Activated naive CD4-positive, alpha-beta T cell treated with anti-CD3 and anti-CD28 coated beads for 36 hours (primary cell): ENCODE measurements at places on chromosomes 1 and 21. TPM values are rescaled to one million over a fixed set of nuclear protein-coding genes. Genes with fewer than 3 reads are reported as not detected.

DNA sequence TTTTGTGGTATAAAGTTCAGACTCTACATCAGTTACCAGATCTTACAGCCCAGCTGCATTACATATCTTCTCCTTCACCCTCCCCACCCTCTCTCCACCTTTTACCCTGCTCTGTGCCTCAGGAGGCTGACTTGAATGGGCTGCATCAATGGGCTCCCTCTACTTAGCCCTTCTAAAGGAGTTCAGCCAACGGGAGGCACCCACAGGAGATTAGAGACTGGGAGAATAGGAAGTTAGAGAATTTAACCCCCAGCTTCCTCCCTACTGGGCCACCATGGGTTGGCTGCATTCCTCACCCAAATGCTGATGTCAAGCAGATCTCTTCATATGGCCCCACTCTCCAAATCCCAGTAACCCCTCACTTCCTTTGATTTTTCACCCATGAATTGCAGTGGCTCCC is 17.1 kb upstream of the DUSP23 start:
- no peak for DNase-seq

DNA sequence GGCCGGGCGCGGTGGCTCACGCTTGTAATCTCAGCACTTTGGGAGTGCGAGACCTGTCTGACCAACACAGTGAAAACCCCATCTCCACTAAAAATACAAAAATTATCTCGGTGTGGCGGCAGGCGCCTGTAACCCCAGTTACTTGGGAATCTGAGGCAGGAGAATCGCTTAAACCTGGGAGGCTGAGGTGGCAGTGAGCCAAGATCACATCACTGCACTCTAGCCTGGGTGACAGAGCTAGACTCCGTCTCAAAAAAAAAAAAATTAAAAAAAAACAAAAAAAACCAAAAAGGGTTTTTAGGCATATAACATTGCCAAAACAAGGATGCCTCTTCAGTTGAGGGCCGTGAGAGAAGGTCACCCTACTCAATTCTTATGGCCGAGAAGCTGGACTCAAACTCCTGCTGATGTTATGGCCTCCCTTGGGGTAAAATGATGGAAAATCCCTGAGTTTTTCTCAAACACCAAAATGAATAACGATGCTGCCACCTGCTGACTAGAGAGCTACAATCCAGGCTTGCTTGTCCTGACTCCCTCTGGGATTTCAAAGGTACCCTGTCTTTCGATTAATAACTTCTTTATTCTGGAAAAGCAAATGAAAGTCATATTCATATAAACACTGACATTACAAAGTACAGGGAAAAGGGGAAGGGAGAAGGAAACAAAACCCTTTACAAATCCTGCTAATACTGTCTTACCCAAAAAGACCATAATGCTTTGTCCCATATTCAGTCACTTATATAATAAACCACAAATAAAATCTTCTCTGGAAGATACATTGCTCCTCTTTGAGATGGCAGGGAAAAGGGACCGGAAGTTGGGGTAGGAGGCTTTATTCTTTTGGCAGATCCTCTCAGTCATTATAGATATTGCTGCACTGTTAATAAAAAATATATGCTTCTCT is 10.7 kb downstream of the RAB42 start:
- peak; percentile 69 for DNase-seq

DNA sequence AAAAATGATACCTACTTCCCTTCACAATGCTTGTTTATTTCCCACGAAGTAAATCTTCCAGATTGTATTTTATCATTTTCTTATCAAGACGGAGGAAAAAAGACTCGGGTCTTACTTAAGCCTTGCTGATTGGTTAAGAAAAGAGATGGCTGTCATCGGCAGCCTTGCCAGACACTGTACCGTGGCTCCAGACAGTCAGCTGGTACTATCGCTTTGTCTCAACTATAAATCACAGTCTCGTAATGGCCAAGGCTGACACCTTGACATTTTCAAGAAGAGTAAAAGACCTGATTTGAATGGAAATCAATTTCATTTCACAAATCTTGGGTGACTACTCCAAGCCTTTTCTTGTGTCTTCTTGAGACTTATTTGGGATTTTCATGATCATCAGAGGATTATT is 868.0 kb downstream of the USP25 start:
- no peak for DNase-seq

DNA sequence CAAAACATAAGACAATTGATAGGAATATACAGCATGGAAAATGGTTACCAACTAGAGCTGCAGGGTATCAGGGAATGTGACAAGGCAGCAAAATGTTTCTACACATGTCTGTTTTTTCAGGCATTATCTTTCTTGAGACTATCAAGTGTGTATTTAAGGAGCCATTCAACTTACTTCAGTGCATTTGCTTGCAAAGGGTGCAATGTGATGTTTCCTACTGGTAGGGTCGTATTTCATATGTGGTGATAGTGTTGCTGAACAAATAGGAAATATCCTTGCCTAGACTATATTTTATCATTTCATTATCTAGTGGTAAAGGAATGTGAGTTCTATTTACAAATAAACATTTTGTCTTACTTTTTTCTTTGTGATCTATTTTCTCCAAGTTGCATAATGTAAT is 42.4 kb downstream of the PTPRC start:
- no peak for DNase-seq

DNA sequence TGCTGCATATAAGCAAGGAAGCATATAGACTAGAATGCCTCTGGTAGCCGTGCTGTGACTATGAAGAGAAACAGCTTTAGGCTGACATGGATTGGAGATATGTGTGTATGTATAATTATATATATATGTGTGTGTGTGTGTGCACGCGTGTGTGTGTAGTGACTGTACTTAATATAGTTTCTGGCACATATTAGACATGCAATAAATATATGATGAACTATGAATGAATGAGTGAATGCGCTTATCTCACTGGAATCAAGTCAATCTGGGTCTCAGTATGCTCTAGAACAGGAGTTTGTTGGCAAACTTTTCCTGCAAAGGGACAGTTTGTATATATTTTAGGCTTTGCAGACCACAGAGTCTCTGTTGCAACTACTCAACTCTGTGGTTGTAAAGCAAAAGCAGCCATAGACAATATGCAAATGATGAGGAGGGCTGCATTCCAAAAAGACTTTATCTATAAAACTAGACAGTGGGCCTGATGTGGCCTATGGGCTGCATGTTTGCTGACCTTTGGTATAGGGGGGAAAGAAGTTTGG is 482.9 kb upstream of the USP24 start:
- no peak for DNase-seq

GRCh38 chr1:178483251-178483957 is 13.4 kb downstream of the CLEC20A start:
- DNase-seq: no peak

Gene NUDT4B
- not detected for total RNA-seq

Gene TRIM63
- total RNA-seq: 0.40 TPM

DNA sequence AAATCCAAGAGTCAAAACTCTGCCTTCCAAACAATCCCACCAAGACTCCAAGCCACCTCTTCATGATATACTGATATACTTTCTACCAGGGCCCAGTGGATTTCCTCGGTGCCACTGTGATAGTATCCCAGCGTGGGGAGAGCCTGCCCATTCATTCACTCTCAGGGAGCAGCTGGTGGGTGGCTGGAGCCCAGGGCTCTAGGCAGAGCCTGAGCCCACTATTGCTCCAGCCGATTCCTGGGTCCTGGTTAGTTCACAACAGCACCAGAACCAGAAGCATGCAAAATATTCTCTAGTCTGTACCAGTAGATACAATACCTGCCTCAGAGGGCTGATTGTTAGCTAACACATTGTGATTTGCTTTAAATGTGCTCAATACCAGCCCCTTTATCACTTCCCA is 831 bp downstream of the CSRP1 start:
- DNase-seq: no peak

DNA sequence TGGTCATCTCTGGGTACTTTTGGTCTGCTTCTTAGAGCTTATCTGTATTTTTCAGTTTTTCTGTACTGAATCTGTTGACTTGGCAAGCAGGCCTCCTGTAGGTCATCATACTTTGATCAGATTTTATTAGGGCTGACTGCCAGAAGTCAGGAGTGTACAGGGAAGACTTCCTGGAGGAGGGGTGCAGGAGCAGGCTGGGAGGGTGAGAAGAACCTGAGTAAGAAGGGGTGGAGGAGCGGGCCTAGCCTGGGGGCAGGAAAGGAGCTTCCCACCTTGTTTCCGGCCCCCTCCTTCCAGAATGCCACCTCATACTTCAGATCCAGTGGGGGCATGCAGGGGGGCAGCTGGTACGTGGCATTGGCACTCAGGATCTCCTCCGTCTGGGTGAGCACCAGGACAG is 18.3 kb upstream of the IL22RA1 start:
- no peak for DNase-seq

GRCh38 chr1:19710825-19711611 is 46.3 kb downstream of the HTR6 start:
- peak; percentile 84 for DNase-seq

- no peak for DNase-seq
Measured at GRCh38 chr1:187270256-187270655, 441.5 kb downstream of the PLA2G4A start.

Gene RSPH1
- total RNA-seq: 0.22 TPM

GRCh38 chr1:103110701-103111100 is 2.4 kb upstream of the COL11A1 start:
- no peak for DNase-seq

Gene GBP7
- not detected for total RNA-seq

Gene MEGF6
- 5.8 TPM for total RNA-seq

GRCh38 chr1:170856455-170856854 is 78.9 kb upstream of the MROH9 start:
- DNase-seq: no peak

Gene PPM1J
- total RNA-seq: 1.0 TPM

Gene KCNK2
- not detected for total RNA-seq

- no peak for DNase-seq
Measured at GRCh38 chr1:98421085-98421435, 240.5 kb upstream of the SNX7 start.

- no peak for DNase-seq
Measured at GRCh38 chr1:30400507-30400906, 322.9 kb downstream of the MATN1 start.

DNA sequence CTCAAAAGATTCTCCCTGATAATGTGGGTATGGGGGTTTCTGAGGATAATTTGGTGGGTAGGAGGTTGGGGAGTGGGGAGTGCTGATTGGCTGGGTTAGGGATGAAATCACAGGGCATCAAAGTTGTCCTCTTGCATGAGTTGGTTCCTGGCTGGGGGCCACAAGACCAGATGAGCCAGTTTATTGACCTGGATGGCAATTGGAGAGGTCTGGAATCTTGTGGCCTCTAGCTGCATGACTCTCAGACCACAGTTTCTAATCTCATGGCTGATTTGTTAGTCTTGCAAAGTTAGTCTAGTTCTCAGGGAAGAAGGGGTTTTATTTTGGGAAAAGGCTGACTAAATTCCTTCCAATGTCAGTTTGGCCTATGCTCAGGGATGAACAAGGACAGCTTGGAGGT is 3.3 kb upstream of the GBP1 start:
- DNase-seq: no peak

Gene TTC22
- 8.6 TPM for total RNA-seq

GRCh38 chr1:32623775-32624174 is 26.6 kb downstream of the ZBTB8OS start:
- DNase-seq: peak; percentile 63

DNA sequence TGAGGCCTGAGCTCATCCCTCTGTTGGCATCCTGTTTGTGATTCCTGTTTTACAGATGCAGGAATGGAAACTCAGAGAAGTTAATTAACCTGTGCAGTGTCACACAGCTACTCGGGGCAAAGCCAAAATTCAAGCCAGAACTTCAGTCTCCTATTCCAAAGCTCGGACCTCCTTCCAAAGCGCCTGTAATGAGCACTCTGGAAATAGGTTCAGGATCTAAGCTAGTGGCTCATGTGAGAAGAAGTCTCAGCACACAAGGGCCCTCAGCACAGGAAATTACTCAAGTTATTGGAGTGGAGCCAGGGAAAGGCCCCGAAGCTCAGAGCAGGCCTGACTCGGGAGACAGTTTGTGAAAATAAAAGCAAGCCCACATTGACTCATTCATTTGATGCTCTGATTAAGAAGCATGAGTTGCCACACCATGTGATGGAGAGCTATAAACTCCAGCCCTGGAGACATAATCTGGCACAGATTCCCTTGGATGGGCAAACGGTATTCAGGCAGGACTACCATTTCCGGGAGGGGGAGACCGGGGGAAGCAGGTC is 50.6 kb upstream of the LYST start:
- DNase-seq: peak; percentile 88

DNA sequence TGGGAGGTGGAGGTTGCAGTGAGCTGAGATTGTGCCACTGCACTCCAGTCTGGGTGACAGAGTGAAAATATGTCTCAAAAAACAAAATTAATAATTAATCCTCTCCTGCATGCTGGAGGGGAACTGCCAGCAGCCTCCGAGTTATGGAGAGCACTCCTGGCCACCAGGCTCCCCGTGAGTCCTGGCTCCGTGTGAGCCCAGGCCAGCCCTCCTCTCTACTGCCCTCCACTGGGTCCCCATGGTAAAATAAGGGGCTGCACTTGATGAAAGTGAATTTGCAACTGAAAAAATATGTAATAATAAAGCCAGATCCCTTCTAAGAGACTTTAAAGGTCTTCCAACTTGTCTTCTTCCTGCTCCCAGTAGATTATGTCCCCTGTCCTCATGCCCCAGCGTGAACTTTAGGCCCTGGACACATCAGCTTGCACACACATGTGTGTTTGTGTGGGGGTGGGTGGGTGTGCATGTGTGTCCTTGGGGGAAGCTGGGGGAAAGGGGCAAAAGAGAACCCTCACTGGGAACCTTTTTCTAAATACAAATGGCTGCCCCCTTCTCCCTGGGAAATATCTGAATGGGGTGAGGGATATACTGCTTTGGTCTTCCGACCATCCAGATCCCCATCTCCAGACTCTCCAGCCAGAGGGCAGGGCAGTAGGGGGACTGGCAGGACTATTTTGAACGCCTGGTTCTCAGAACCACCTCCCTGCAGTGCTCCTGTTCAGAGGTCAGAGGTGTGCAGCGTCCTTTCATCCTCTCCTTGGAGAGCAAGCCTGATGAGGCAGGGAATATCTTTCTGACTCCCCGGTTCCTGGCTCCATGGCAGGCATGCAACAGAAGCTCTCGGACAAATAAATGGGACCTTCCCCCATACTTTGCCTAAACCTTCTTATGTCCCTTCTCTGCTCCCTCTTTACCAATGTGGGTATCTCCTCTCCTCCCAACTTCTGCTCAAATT is 26.2 kb downstream of the NEK2 start:
- DNase-seq: peak; percentile 51
